ENCODE measurements at places on chromosomes 6 and 20.

GRCh38 chr20:12093057-12093796, 175.5 kb downstream of the BTBD3 start:
- no peak for DNase-seq

DNA sequence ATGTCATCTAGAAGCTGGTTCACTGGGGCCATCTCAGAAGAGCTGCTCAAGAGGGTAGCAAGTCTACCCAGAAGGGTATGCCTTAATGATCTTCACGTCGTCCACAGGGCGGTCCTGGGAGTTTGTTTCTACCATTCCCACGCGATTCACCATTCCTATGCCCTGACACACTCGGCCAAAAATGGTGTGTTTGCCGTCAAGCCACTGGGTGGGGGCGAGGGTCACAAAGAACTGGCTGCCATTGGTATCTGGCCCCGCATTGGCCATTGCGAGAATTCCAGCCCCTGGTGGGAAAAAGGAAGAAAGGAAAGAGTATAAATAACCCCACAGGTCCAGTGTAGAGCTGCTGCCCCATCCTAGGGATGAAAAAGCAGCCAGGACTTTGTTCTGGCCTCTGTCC, 16.5 kb upstream of the CPNE5 start:
- DNase-seq = no peak

GRCh38 chr20:38726804-38727606, 2.7 kb downstream of the SLC32A1 start:
- DNase-seq = peak; percentile 43

- DNase-seq = no peak
Observed at GRCh38 chr6:52407467-52407866, 12.7 kb upstream of the EFHC1 start.

DNA sequence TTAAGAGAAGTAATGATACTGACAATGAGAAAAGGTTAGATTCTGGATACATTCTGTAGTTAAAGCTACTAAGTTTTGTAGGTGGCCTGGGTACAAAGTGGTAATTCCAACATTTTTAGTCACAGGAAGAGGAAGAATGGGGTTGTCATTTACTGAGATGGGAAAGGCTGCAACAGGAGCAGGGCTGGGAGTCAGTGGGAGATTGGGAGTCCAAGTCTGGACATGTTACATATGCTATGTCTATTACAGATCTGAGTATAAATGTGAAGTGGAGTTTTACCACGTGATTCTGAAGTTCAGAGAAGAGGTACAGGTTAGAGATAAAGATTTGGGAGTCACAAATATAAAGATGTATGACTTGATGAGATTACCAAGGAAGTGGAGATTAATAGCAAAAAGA, 116.2 kb downstream of the RWDD2A start:
- no peak for DNase-seq

GRCh38 chr20:37920270-37920669, 17.3 kb downstream of the VSTM2L start:
- no peak for DNase-seq

DNA sequence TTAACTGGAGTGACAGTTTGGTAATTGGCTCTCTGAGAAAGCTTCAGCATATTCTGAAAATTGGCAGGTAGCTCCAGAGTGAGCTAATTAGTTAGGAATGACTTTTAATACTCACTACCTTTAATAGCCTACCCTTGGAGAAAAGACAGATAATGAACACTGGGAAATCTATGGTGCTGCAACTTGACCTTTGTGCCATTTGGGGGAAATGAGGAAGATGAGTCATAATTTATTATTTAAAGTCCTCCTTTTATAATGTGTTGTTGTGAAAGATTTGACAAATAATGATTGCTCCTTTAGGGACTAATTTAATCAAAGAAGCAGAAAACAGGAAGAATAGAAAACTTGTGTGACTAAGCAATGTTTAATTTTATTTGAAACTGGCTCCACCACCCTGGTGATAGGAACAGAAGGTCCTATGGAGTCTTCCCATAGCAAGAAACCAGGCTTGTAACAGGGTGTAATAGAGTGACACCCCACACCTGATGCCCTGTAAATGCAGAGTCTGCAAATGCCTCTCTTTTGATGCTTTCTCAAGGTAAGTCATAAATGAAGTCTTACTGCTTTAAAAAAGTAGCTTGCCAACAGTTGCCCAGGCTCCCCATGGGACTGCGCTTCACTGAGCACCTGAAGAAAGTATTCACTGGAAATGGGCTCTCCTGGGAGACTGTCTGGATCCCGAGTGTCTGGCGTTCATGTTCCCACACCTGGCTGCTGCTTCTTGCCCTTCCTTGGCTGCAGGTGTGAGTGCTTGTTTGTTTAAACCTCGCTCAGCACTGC, 134.4 kb downstream of the LRRC1 start:
- DNase-seq = no peak

- no peak for DNase-seq
Observed at GRCh38 chr6:45728674-45729073, 287.0 kb downstream of the CLIC5 start.

DNA sequence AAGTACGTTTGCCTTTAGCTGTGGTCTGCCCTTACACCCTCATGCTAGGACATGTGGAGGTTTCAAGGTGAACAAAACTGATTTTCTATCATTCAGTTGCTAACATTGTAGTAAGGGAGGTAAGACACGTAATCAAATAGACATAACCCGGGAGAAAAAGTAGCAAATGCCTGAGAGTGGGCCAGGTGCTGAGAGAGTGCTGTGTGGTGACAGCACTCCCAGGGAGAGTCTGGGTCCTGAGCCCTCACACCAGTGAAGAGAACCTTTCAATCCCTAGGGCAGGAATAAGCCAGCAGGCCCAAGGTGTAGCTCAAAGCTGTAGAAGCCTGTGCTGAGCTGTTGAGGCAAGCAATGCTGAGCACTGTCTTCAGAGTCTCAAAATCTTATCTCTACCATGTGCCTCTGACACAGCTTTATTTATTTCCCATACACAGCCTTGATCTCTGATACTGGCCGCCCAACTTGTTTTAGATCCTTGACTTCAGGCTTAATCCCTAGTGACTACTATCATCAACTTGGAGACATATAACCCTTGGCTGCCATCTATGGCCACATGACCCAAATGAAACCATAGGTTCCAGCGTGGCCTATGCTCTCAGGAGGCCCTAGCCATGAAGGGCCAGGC, 55.2 kb downstream of the TPD52L1 start:
- DNase-seq = no peak

DNA sequence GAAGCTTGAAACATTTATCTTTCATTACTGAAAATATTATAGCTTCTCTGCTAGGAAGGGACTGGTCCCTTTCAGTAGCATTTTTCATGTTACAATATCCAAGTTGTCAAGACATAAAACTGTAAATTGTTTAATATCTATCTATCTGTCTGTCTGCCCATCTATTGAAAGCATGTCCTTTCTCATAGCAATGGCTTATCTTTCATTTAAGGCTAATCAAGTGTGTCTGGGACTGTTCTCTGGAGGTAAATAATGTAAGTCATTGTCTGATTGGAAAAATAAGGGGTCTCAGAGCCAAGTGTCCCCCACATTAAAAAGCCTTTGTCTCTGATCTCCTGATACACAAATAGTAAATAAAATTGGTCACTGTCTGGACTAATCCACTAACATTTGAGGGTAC, 135.5 kb downstream of the PKHD1 start:
- no peak for DNase-seq

- DNase-seq = no peak
Observed at GRCh38 chr20:10547276-10548114, 112.4 kb downstream of the SLX4IP start.

GRCh38 chr20:38221119-38221589, 39.4 kb downstream of the KIAA1755 start:
- peak; percentile 53 for DNase-seq

- DNase-seq = no peak
Observed at GRCh38 chr6:5937169-5937909, 69.4 kb downstream of the NRN1 start.

- no peak for DNase-seq
Observed at GRCh38 chr6:67802771-67803170, 832.3 kb upstream of the ADGRB3 start.

GRCh38 chr20:11051136-11051535, 377.3 kb upstream of the JAG1 start:
- no peak for DNase-seq

DNA sequence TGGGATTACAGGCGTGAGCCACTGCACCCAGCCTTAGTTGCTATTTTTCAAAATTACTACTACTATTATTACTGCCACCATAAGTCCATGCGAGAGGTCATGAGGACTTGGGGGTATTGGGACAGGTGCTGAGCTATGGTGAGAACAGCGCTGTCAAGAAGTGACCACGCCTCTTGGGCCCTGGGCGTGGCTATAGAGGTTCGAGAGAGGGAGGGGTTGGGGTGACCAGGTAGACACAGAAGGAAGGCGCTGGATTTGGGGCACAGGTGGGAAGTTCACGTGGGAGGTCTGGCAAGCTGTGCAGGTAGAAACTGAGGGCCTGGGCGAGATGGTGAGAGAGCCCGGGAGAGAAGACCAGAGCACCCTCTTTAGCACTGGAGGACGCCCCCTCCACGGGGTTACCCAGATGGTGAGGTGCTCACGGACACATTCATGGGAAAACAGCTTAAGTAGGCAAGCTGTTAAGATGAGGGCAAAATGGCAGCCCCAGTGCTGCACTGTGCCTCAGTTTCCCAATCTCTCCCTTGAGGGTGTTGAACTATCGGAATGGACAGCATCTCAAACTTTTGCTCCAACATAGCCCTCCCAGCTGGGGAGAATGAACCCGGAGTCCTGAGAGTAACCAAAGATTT, 61.0 kb downstream of the RAB44 start:
- DNase-seq = no peak
